ENCODE measurements at places on chromosomes 2 and 18.

GRCh38 chr18:66510357-66511045, 93.4 kb downstream of the CDH19 start:
- DNase-seq = no peak

DNA sequence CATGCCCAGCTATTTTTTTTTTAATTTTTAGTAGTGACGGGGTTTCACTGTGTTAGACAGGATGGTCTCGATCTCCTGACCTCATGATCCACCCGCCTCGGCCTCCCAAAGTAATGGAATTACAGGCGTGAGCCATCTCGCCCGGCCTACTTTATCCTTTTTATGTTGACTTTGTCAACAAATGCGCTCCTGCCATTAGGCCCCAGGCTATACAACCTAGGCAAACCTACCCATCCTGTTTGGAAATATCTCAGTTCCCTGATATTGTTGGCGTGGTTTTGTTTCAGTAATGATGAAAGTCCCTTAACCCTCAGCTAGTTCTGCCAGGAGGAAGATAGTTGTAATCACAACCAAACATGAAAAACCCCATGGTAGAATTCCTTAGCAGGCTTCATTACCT, 249.4 kb upstream of the SOX11 start:
- no peak for DNase-seq

DNA sequence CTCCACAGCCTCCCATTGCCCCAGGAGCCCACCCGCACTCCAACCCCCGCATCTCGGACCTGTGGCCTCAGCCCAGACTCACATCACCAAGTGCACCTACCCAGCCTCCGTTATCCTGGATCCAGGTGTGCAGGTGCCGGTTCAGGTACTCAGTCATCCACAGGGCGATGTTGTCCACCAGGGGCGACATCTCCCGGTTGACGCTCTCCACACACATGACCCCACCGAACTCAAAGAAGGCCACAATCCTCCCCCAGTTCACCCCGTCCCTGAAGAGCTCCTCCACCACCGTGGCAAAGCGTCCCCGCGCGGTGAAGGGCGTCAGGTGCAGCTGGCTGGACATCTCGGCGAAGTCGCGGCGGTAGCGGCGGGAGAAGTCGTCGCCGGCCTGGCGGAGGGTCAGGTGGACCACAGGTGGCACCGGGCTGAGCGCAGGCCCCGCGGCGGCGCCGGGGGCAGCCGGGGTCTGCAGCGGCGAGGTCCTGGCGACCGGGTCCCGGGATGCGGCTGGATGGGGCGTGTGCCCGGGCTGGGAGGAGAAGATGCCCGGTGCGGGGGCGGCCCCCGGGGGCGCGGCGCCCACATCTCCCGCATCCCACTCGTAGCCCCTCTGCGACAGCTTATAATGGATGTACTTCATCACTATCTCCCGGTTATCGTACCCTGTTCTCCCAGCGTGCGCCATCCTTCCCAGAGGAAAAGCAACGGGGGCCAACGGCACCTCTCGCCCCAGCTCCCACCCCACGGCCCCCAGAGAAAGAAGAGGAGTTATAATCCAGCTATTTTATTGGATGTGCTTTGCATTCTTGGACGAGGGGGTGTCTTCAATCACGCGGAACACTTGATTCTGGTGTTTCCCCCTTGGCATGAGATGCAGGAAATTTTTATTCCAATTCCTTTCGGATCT, 1.3 kb downstream of the BCL2 start:
- DNase-seq = no peak

DNA sequence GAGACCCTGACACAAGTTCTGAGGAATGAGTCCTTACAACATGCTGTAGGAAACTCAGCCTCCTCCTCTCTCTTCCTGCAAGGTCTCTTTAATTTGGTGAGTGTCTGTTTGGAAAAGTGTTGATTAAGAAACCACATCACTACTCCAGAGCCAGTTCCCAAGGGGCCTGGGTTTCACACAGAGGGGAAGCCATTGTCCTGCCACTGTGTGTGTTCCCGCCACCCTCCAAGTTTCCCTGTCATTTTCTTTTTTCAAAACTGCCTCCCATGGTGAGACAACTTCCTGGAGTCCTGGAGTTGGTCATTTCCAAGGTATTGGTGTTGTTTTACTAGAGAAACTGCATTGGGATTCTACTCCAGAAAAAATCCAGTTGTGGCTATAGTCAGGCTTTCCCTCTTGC, 232.0 kb upstream of the PARD3B start:
- no peak for DNase-seq

GRCh38 chr18:71388148-71388547, 1099.3 kb downstream of the SOCS6 start:
- DNase-seq = no peak

DNA sequence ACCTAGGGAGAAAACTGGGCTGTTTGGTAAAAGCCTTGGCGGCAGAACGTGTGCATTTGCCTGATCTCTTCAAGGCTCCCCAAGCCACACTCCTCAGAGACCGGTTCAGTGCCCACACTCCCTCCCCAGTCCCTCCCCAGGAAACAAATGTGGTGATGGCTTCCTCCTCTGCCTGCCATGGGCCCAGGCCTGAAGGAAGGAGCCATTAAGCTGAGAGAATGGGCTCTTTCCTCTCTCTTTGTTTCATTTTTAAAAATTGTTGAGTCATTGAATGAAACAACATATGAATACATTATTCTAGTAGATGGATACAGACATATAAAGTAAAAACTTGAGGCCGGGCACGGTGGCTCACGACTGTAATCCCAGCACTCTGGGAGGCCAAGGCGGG, 50.6 kb upstream of the YWHAQ start:
- DNase-seq = no peak

- DNase-seq = peak; percentile 17
These were observed 14.0 kb downstream of the TWIST2 start for GRCh38 chr2:238861766-238862315.

DNA sequence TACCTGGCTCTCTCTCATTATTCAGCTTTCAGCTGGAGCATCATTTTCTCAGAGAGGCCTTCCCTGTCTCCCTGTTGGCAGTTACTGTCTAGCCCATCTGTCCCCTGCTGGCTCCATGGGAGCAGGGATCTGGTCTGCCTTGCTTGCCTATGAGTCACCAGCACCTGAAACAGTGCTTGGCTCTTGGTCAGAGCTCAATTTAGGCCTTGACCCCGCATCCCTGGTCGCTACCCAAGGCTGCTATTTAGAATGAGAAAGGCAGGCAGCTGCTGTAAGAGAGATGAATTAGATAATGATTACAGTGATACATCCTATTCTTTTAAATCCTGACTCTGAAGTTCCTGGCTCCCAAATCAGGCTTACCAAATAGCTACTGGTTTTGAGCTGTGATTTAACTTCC, 32.9 kb downstream of the KCNE4 start:
- DNase-seq = peak; percentile 24

- no peak for DNase-seq
These were observed 13.4 kb downstream of the TANK start for GRCh38 chr2:161173541-161174194.

Measured in fibroblast of skin of right quadriceps (primary cell).